ENCODE measurements at places on chromosomes 13 and 19.
A peak's percentile ranks its signal among the peaks of the same experiment; 100 is the strongest.

GRCh38 chr13:99415851-99416331, 85.4 kb upstream of the TM9SF2 start:
- DNase-seq: peak; percentile 52

DNA sequence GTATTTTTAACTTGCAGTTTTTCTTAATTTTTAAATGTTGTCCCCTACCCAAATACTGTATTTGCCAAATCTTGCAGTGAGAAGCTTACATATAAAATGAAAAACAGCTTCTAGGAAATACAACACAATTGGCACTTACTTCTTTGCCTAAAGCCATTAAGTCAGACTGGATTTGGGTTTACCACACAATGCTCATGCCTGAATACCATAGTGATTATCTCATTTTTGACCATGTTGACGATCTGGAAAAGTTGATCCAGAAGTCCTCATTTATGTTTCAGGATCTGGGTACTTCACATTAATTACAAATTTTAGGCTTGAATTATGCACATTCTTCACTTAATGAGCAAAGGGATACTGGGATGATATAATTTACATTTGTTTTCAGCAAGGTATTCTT, 2.4 kb downstream of the RNF6 start:
- DNase-seq: no peak

- DNase-seq: no peak
Observed at GRCh38 chr19:12784871-12785430, 6.3 kb upstream of the JUNB start.

DNA sequence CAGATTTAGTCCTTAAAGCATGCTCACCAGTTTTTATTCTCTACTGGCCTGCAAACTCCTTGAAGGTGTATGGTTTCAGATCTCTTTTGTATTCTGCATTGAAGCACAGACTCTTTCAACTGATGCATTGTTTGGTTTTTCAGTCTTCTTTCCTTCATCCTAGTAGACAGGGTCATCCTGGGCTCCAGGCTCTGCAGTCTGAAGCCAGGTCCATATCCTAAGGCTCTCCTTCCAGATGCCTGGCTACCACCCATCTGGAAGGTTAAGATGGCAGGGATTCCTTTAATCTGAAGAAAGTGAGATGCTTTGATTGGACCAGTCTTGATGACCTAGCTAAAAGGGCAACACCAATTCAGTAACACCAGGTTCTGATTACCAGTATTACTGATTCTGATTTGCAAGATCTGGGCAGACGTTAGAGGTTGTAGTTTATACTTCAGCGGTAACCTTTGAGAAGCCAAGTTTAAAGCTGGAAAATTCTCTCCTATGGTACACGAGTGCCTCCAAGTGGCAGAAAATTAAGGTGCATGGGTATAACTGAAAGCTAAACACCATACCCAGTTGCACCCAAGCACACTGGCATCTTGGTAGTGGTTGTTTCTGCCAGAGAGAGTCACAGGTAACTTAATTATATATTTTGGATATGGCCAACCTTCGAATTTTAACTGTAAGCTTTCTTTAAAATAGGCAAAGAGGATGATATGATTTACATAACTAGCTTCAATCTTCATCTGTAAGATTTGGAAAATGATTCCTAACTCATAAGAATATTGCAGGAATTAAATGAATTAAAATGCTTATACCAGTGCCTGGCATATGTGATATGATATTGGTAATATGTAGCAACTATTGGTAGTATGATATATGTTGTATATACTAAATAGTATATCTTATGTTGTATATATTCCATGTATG, 1651.9 kb upstream of the MIR17HG start:
- DNase-seq: no peak

DNA sequence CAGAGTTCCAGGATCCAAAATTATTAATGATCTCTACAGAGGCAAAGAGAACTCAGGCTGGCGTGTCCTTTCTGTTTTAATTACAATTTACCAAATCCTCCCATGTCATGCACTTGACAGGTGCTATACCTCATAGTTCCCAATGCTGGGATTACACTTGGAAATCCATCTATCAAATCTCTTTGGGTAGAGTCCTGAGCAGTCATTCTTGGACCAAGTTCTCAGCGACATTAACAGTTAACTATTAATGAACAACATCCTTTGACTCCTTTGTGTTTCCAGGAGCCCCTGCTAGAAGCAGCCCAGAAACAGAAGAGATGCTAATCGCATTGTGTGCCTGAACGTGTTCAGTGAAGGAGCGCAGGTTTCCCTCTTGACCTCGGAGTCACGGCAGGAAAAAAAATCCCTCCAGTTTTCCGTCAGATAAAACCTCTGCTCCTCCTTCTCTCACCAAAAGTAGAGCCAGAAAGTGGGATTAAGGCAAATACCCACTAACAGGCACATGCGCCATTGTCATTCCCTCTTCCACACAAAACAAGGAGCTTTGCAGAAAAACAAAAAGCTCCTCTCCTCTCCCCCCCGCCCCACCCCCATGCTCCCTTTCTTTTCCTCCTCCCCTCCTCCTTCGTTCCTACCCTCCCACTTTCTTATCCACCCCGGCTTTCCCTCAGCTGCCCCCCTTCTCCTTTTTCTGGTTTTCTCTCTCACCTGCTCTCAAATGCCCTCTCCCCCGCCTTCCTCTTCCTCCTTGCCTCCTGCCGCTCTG, 224.7 kb downstream of the ZIC5 start:
- no peak for DNase-seq

DNA sequence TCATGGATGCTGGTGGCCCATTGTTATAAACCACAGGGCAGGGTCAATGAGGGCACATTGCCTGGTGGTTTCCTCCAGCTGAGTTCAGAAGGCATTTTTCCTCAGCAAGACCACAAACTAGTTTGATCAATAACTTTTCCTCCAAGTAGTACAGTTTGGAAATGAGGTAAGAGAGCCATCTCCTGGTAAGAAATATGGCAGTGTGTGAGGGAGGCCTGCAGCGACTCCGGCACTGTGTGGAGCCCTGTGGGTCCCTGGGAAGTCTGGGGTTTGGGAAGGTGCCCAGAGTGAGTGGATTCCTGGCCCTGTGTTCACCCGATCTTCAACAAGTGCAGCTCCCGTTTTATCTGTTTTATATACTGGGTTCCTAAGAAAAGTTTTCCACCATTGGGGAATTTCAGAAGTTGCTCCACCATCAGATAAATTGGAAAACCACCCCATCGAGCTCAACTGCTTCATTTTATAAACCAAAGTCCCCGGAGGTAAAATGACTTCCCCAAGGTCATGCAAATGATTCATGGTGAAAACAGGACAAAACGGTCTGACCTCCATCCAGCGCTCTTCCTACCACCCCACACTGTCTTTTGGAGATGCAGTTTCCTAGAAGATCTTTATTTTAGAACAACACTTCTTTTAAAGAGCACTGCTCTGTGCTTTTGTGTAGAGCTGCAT, 148.4 kb downstream of the KATNAL1 start:
- DNase-seq: no peak

DNA sequence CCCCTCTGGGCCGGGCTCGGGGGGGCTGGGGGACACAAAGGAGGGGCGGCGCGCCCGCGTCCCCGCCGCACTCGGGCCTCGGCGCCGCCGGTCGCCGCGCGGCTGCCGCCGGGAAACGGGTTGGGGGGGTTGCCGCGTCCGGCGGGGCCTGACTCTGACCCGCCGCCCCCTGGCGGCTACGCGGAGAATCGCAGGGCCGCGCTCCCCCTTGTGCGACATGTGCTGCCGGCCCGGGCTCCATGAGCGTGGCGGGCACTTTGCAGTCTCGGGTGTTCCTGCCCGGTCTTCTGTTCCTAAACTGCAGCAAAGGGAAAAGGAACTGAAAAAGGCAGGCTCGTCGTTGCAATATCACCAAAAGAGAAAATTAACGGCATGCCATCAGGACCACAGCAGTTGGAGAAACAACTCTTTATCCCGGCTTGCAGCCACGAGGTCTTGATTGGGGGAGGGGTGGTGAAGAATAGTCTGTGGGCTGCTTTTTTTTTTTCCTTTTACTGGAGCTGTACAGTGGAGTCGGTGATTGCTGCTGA, 1.5 kb downstream of the MIR17HG start:
- peak; percentile 90 for DNase-seq

DNA sequence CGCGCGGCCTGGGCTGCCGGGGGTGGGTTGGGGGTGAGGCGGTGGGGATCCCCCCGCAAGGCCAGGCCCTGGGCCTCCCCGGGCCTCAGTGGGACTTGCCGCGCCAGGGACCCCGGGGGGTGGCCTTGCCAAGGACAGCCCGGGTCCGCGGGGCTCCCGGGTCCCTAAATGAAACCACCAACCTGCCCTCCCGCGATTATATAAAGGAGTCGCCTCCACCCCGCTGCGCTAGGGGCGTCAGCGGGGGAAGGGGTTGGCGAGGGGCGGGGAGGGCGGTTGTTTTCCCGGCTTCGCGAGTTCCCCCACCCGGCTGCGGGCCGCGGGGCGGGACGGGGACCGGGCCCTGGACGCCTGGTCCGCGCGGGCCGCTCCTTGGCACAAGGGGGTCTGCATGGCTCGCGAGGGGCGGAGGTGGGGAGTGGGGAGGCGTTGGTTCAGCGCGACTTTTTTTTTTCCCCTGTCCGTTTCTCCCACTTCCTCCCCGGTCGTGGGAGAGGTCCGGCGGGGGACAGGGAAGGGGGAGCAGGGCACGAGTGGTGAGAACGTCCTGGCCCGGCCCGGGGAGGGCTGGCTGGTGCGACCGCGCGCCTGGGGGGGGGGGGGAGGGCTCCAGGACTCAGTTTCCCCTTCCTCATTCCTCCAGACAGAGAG, 822 bp upstream of the ZBTB7A start:
- DNase-seq: no peak

DNA sequence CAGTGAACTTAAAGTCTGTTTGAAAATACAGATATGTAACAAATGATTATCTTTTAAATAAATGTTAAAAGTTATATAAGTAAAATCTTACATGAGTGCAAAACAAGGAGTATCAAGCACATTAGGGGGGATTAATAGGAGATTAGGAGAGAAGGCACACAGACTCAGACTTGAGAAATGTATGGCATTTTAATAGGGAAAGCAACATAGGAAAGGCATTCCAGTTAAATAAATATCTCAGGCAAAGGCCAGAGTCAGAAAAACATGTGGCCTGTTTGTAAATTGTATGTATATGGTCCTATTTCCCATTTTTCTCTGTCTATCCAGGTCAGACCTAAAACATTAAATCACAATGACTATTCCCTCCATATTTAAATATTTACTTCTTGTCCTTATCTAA, 462.7 kb downstream of the GPC6 start:
- no peak for DNase-seq

GRCh38 chr19:10510301-10510802, 6.9 kb downstream of the S1PR5 start:
- DNase-seq: no peak

DNA sequence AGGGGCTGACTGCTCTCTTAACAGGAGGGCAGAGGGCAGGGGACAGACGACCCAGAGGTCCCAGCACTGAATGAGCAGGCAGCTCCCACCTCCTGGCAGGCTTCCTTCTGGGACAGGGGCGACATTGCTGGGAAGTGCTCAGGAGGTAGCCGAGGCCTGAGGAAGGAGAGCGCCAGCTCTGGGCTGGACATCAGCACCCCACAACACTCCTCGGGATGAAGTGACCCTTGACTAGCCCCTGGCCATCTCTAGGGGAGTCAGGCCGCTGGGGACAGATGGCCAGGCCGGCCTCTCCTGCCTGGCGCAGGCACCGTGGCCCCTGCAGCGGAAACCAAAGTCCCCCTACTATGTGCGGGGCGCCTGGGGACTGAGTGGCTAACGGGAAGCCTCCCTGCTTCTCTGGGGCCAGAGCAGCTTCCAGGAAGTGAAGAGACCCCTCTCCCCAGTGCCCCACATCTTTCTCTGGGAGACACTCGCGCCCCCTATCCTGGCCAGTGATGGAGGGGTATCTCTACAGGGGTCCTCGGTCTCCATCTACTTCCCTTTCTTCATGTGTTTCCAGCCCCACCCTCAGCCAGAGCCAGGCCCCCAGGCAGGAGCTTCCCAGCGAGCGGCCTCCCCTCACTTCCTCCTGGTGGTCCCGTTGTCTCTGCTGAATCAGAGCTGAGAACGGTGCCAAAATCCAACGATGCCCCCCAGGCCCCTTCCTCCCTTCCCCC, 10.1 kb downstream of the PRR36 start:
- DNase-seq: no peak

GRCh38 chr13:44747179-44747578, 171.0 kb upstream of the TSC22D1 start:
- DNase-seq: no peak

DNA sequence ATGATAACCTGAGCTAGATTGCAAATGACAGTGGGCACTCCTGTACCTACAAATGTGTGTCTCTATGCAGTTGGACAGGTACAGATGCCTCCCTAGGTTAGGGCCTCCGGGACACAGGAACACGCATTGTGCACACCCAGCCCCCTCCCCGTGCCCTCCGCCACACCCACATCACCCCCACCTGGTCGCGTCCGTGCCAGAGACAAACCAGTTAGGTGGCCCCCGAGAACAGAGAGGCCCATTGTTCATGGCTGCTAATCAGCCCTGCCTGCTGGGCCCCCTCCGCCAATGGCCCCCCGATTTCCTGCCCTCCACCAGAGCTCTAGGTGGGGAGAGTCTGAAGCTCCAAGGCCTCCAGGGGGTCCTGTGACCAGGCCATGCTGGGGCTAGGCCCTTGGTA, 13.7 kb downstream of the NRTN start:
- DNase-seq: no peak

- peak; percentile 12 for DNase-seq
Observed at GRCh38 chr13:27997904-27998522, 9.5 kb upstream of the URAD start.

GRCh38 chr13:59144700-59145099, 1019.0 kb downstream of the DIAPH3 start:
- DNase-seq: no peak

DNA sequence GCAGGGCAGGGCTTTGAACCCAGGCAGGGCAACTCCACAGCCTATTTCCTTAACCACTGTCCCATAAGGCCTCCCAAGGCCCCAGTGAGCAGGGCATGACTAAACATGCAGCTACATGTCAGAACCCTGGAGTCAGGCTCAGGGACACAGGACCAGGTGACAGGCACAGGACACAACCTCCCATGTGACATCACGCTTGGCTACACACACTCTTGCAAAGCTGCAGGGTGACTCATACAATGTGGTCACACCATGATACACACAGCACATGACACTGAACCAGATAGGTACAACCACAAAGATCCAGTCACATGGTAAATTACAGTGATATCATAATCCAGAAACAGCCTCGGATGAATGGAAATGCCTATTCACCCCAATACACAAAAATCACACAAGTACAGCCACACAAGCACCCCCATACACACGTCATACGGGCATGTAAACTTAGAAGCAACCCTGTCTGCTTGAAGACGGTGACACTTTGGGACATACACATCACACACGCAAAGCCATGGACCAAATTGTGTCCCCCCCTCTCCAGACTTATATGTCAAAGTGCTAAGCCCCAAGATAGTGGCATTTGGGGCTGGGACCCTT, 14.5 kb downstream of the KLK4 start:
- DNase-seq: no peak

- DNase-seq: no peak
Observed at GRCh38 chr19:2320049-2320448, 8.3 kb downstream of the LSM7 start.

GRCh38 chr13:97241761-97242160, 19.6 kb downstream of the MBNL2 start:
- DNase-seq: no peak

- no peak for DNase-seq
Observed at GRCh38 chr19:16224293-16225045, 26.8 kb downstream of the AP1M1 start.
